ENCODE measurements at places on chromosomes 2 and 18. TPM values are rescaled to one million over a fixed set of nuclear protein-coding genes. Genes with fewer than 3 reads are reported as not detected.

The PLCD4 gene
- total RNA-seq: 2.7 TPM

The POTEC gene
- total RNA-seq: not detected

The DLX1 gene
- total RNA-seq: not detected

The SEH1L gene
- 23.9 TPM for total RNA-seq

The ABCA12 gene
- not detected for total RNA-seq

The WNT6 gene
- total RNA-seq: not detected

The VWA3B gene
- total RNA-seq: not detected

The ZSWIM2 gene
- total RNA-seq: not detected

The EXOC6B gene
- total RNA-seq: 12.2 TPM

The KCNIP3 gene
- 22.5 TPM for total RNA-seq

The TANC1 gene
- 17.3 TPM for total RNA-seq

The BCL11A gene
- 1.3 TPM for total RNA-seq

The FKBP1B gene
- total RNA-seq: 9.5 TPM

The COL6A3 gene
- 649 TPM for total RNA-seq

The DYSF gene
- total RNA-seq: 0.70 TPM

The HTR2B gene
- total RNA-seq: 8.0 TPM

The NMUR1 gene
- not detected for total RNA-seq

The ALLC gene
- not detected for total RNA-seq

The HOXD4 gene
- total RNA-seq: 2.7 TPM

The CFC1 gene
- not detected for total RNA-seq

The IL36A gene
- not detected for total RNA-seq

The FRZB gene
- 0.60 TPM for total RNA-seq

The LCLAT1 gene
- total RNA-seq: 20.1 TPM
